ENCODE measurements at places on chromosomes 3 and 15.

DNA sequence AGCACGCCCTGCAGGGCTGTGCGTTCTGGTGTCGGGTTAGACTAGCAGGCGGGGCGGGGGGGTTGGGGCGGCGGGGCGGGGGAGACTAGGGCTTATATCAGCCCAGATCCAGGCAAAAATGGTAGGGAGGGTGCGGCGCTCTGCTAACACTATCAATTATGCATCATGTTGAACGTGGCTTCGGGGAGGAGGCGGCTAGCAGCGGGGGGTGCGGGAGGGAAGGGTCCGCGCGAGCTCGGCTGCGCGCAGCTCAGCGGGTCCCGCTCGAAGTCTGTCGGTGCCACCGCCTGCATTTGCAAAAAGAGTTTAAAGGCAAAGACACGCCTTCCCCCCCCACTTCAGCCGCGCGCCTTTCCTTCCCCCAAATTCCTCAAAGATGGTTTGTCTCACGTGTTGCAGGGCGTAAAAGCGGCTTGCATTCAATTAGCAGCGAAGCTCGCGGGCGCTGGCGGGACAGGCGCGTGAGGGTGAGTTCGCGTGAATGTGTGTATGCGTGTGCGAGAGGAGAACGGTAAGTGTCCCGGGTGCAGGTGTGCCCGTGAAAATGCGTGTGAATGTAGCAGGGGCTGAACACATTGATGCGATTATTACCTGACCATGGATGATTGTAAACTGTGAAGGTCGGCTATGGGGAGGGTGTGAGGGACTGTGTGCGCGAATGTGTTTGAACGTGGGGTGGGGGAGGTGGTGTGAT is at the start of gene ISLR2:
Gene ISLR2 (plus strand): TSS at position 432 of the 694 bp plus-strand sequence. CDS start 2,169 bp downstream, outside the sequence.
- no peak for DNase-seq

GRCh38 chr3:192303235-192303634 is 424.1 kb downstream of the FGF12 start:
- DNase-seq = no peak

GRCh38 chr15:88993662-88994061 is 80.5 kb upstream of the MFGE8 start:
- DNase-seq = no peak

DNA sequence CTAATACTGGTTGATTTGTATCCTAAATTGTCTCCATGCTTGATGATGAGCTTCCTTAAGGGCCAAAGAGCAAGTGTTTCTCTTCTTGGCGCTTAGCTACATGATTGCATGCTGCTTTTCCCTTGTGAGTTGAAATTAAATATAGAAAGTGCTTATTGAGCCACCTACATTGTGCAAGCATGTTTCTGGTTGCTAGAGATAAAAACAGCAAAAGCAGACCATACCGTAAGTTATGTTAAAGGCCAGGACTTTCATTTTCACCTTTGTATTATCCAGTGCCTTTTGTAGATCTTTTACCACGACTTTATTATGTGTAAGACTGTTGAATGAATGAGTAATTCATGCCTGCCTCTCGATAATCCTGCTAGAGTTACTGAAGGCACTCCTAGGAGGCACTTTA is 41.9 kb upstream of the CCNB2 start:
- no peak for DNase-seq

DNA sequence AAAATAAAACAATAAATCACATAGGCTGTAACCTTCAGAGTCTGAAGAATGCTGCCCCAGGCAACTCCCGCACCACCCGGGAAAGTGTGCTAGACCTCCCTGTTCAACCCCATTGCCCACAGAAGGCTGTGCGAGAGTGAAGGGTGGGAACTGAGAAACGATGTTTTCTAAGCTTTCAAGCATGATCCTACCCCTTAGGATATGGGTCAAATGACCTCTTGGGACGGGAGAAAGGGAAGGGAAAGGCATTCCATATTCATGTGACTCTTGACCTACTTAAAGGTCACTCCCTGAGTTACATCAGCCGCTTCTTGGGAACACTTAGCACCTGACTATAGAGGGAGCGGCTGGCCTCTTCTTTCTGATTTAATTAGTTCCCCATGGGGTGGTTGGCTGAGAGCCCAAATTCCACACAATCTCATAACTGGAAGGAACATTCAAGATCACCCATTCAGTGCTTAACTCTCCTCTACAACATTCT is 114.7 kb upstream of the SLC24A5 start:
- no peak for DNase-seq

DNA sequence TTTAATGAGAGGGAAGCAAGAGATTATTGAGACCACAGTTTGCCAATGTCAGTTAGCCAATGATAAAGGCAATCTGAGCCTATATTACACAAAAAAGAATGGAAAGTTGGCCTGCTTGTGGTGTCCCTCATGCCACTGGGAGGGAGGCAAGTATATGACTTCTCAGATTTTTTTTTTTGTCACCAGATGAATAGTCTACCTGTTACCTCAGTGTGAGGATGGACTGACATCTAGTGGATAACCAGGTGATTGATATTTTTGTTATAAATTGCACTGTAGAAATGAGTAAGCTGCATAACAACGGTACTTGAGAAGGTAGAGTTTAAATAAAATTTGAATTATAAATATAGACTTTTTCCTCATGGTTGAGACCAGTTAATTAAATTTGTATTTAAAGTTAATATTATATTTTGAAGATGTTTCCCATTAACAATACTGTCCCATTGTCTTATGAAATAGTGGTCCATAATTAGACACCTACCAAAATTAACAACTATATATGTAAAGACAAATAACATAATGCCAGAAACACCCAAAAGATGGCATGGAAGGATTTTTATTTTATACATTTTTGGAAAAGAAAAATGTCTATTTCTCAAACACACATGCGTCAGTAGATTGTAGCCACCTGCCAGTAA is 237.8 kb upstream of the GADL1 start:
- no peak for DNase-seq

- DNase-seq = no peak
Measured at GRCh38 chr3:2837239-2837638, 272.9 kb downstream of the IL5RA start.

Measured in activated CD4-positive, alpha-beta T cell treated with anti-CD3 and anti-CD28 coated beads for 1 hour (primary cell).